ENCODE measurements at places on chromosomes 7 and 10. TPM values are rescaled to one million over a fixed set of nuclear protein-coding genes. Genes with fewer than 3 reads are reported as not detected.

GRCh38 chr7:106094780-106095179 is 17.3 kb downstream of the SYPL1 start:
- no peak for DNase-seq
- H3K27ac ChIP-seq = no peak overlapping the region
- peaks cover 15% of the 10 kb centered on the region for H3K4me1 ChIP-seq
- H3K4me3 ChIP-seq = no peak overlapping the region
- no peaks in the 10 kb centered on the region for H3K27me3 ChIP-seq
- no peaks in the 10 kb centered on the region for H3K36me3 ChIP-seq

DNA sequence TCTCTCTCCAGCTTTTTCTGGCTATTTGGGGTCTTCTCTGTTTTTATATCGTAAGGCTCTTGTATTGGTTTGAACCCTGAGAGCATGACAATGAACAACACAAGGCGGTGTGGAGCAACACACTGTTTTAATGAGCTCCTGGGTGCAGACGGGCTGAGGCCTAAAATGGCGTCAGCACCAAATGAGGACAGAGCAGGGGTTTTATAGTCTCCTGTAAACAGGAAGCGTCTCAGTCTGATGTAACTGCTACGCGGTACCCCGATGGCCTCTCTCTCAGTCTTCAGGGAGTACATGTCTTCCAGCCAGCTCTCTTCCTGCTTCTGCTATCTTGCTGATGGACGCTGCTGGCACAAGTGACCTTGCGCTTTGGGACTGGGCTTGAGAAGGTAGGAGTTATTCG is 95.9 kb upstream of the CCDC71L start:
- H3K4me3 ChIP-seq = no peak overlapping the region
- H3K27me3 ChIP-seq = no peaks in the 10 kb centered on the region
- H3K27ac ChIP-seq = no peak overlapping the region
- no peak for DNase-seq
- no peaks in the 10 kb centered on the region for H3K4me1 ChIP-seq

DNA sequence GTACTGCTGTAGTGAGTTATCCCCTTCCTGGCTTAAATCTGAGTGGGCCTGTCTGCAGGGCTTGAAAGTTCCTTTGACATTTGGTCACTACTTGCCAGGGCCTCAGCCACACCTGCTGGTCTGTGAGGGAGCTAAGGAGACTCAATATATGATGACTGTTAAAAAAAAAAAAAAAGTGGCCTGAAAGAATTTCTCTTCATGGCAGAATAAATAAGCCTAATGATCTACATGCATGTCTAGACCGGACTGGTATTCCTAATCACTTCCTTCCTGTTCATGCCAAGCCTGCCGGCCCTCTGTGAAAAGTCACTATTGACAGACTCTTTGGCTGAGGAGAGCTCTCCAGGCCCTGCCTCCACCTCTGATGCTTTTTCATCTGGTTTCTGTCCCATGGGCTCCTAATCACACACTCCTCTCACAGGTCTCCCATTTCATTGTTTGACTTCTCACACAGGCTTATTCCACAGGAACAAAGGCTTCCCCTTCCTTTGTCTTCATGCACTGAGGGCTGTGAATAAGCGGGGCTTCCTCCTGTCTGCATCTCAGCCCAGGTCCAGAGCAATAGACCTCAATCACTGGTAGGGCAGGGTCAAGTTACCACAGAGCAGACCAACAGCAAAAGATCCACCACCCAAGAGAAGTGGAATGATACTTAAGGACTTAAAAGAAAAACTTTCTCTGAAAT is 99.1 kb upstream of the SEC61G start:
- H3K27ac ChIP-seq = peak overlapping the region; percentile 1
- DNase-seq = no peak
- no peak overlapping the region for H3K4me3 ChIP-seq
- H3K4me1 ChIP-seq = peaks cover 14% of the 10 kb centered on the region

GRCh38 chr10:50740293-50740648 is 535 bp downstream of the ASAH2B start:
- peak overlapping the region; percentile 80 for H3K27ac ChIP-seq
- DNase-seq = no peak
- peak overlapping the region; percentile 83 for H3K4me3 ChIP-seq
- H3K27me3 ChIP-seq = no peaks in the 10 kb centered on the region

DNA sequence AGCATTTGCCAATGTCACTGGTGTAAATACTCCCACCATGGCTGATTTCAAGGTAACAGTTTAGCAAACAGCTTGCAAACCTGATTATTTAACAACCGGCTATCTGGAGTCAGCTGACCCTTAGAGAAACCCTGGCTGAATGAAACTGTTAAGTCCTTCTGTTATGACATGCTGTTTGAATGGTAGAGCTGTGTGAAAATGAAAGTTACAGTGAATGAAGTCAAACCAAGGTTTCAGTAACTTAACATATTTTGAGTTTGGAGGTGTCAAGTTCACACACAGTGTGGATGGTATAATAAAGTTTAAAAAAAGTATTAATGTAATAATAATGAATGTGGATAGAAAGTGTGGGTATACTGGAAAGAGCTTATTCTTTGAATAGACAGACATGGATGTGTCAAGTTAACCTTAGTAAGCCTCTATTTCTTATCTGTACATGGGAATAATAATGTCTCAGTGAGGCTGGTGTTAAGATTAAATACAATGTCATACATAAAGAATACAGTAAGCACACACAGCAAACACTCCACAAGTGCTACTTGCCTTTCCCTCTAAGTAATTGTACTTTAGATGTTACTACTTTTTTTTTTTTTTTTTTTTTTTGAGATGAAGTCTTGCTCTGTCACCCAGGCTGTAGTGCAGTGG is 150.4 kb downstream of the TAX1BP1 start:
- no peaks in the 10 kb centered on the region for H3K27me3 ChIP-seq
- DNase-seq = no peak
- H3K4me3 ChIP-seq = no peak overlapping the region
- H3K27ac ChIP-seq = no peak overlapping the region
- H3K36me3 ChIP-seq = no peaks in the 10 kb centered on the region
- H3K4me1 ChIP-seq = no peaks in the 10 kb centered on the region

- peaks cover 12% of the 10 kb centered on the region for H3K4me1 ChIP-seq
- no peak overlapping the region for H3K4me3 ChIP-seq
- no peak overlapping the region for H3K27ac ChIP-seq
- no peak for DNase-seq
- H3K36me3 ChIP-seq = no peaks in the 10 kb centered on the region
These were observed 199.4 kb upstream of the NPVF start for GRCh38 chr7:25427721-25428120.

- no peaks in the 10 kb centered on the region for H3K27me3 ChIP-seq
- DNase-seq = no peak
- no peaks in the 10 kb centered on the region for H3K36me3 ChIP-seq
- H3K27ac ChIP-seq = no peak overlapping the region
- no peak overlapping the region for H3K4me3 ChIP-seq
These were observed 35.3 kb upstream of the STARD3NL start for GRCh38 chr7:38142736-38143135.

- no peaks in the 10 kb centered on the region for H3K27me3 ChIP-seq
- H3K36me3 ChIP-seq = no peaks in the 10 kb centered on the region
- H3K4me3 ChIP-seq = peak overlapping the region; percentile 72
- no peak for DNase-seq
- H3K4me1 ChIP-seq = peaks cover 39% of the 10 kb centered on the region
- H3K27ac ChIP-seq = peak overlapping the region; percentile 85
These were observed 49.7 kb downstream of the CPEB3 start for GRCh38 chr10:92241158-92241500.

DNA sequence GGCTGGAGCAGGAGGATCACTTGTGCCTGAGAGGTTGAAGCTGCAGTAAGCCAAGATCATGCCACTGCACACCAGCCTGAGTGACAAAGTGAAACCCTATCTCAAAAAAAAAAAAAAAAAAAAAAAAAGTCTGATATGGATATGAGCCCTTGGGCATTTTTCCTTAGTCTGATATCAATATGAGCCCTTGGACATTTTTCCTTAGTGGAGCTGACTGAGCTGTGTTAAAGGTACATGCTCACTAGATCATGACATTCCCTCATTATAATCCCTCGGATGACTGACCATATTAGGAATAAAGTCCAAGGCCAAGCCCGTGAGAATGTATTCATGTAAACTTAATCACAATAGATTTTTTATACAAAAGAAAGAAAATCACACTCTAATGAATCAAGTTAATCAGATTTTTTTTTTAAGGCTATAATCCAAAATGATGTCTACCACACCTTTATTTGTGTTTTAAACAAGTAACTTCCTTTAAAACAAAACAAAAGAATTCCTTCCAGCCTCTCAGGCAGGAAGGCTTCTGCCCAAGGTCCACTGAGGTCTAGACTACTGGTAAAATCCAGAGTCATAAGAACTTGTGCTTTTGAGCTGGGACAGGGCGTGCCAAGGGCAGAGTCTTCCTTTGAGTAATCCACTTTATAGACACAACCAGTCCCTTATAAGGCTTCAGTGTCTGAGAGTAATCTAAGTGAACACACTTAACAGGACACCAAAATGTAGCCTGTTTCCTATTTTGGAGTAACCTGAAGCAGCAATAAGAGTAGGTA is 5.5 kb downstream of the PPA1 start:
- no peak for DNase-seq
- peak overlapping the region; percentile 40 for H3K27ac ChIP-seq
- no peaks in the 10 kb centered on the region for H3K27me3 ChIP-seq
- no peak overlapping the region for H3K4me3 ChIP-seq
- peaks cover 37% of the 10 kb centered on the region for H3K4me1 ChIP-seq
- no peaks in the 10 kb centered on the region for H3K36me3 ChIP-seq

- peak overlapping the region; percentile 76 for H3K27ac ChIP-seq
- no peaks in the 10 kb centered on the region for H3K36me3 ChIP-seq
These were observed 25.2 kb downstream of the SORBS1 start for GRCh38 chr10:95536017-95536416.

DNA sequence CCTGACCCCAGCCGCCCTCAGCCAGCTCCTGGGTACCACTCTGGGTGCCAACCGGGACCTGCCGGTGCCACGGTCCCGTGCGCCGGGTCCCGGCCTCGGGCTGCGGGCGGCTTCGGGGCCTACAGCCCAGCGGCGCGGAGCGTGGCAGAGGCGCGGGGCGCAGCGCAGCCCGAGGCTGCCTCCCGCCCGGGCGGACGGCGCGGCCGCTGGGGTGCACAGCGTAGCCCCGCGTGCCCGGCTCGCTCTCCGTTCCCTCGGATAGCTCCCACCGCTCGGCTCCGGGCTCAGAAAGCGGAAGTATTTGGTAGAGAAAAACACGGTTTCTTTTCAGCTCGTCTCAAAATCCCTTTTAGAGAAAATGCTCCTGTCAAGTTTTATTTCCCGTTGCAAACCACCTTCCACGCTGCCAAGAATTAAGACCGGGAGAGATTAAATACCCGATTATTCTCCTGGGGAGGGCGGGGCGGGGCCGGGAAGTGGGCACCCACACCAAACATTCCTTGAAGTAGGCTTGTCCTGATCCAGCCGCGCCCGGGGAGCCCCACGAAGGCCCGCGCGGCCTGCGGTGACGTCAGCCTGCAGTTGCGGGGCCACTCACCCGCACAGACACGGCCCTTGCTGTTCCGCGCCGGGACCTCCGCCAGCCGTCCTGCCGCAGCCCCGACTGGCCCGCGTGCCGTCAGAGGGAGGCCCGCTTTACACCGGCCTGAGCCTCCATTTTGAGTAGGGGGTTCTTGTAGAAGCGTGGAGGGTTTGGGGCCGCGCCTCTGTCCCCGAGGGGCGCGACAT is 7.2 kb downstream of the HOXA13 start:
- DNase-seq = no peak
- peaks cover 49% of the 10 kb centered on the region for H3K4me1 ChIP-seq
- no peaks in the 10 kb centered on the region for H3K36me3 ChIP-seq
- peak overlapping the region; percentile 99 for H3K27ac ChIP-seq
- peak overlapping the region; percentile 91 for H3K4me3 ChIP-seq
- H3K27me3 ChIP-seq = no peaks in the 10 kb centered on the region

DNA sequence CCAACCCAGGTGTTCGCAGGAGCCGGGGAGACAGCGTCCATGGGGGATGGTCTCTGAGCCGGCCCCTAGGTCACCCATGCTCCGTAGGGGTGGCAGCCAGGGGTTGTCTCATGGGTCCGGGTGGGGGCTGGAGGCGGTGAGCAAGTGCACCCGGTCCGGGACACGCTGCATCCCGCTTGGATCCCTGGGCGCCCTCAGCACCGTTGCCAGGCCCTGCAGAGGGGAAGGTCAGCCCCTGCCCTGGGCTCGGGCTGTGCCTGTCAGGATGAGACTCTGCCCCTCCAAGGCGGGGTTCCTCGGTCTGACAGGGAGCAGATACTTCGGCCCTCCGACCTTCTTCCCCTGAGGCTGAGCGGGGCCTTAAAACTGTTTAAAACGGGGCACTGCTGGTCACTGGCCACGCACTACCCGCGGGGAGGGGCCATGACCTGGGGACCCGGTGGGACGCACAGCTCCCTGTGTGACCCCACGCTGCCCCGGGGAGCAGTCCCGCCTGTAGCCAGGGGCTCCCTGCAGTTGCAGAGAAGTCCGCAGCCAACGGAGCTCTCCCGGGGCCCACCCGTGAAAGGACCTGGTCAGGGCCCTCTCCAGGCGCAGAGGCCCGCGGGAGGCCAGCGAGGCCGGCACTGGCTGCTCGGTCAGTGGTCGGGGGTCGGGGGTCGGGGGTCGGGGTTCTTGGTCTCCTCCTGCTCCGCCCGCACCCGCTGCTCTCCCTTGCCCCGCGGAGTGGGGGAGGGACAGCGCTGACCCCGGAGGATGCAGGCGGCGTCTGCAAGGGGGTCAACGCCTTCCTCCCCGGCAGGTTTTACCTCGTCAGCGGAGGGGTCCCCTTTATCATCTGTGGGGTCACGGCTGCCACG is 33.4 kb upstream of the KNDC1 start:
- no peaks in the 10 kb centered on the region for H3K27me3 ChIP-seq
- H3K4me1 ChIP-seq = no peaks in the 10 kb centered on the region
- no peak for DNase-seq
- H3K36me3 ChIP-seq = no peaks in the 10 kb centered on the region
- H3K4me3 ChIP-seq = no peak overlapping the region

- H3K27ac ChIP-seq = no peak overlapping the region
- H3K4me3 ChIP-seq = no peak overlapping the region
- no peaks in the 10 kb centered on the region for H3K4me1 ChIP-seq
- DNase-seq = no peak
- H3K27me3 ChIP-seq = no peaks in the 10 kb centered on the region
These were observed 192.7 kb upstream of the NFE2L3 start for GRCh38 chr7:25959168-25959734.

GRCh38 chr7:155821851-155822250 is 9.6 kb upstream of the SHH start:
- no peaks in the 10 kb centered on the region for H3K27me3 ChIP-seq
- H3K4me1 ChIP-seq = no peaks in the 10 kb centered on the region
- no peaks in the 10 kb centered on the region for H3K36me3 ChIP-seq
- no peak for DNase-seq
- H3K4me3 ChIP-seq = no peak overlapping the region

DNA sequence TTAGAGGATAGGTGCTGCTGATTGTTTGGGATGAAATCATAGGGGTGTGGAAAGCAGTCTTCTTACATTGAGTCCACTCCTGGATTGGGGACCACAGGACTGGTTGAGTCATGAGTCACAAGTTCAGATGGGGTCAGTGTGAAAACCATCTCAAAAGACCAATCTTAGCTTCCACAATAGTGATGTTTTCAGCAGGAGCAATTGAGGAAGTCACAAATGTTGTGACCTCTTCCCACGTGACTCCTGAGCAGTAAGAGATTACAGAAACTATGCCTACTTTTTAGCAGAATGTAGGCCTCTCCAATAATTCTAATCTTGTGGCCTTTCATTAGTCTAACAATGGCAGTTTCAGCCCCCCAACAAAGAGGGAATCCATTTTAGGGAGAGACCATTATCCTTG is 256.9 kb upstream of the CDC14C start:
- no peaks in the 10 kb centered on the region for H3K27me3 ChIP-seq
- no peak overlapping the region for H3K27ac ChIP-seq
- DNase-seq = no peak
- no peak overlapping the region for H3K4me3 ChIP-seq

- H3K4me3 ChIP-seq = no peak overlapping the region
- no peak overlapping the region for H3K27ac ChIP-seq
- no peak for DNase-seq
- no peaks in the 10 kb centered on the region for H3K36me3 ChIP-seq
These were observed 24.5 kb upstream of the IL6 start for GRCh38 chr7:22702516-22702915.

The CCDC172 gene
- not detected for total RNA-seq

The TBXAS1 gene
- 18.4 TPM for total RNA-seq

The SEMA3C gene
- total RNA-seq = 90.6 TPM

The CRYGN gene
- total RNA-seq = not detected

Data from vagina (tissue), 2 donors.